ENCODE measurements at places on chromosomes 1 and 21. TPM values are rescaled to one million over a fixed set of nuclear protein-coding genes. Genes with fewer than 3 reads are reported as not detected.

The LCE7A gene
- not detected for total RNA-seq

GRCh38 chr21:42973309-42973990 is 912 bp upstream of the PKNOX1 start:
- DNase-seq, result no peak

DNA sequence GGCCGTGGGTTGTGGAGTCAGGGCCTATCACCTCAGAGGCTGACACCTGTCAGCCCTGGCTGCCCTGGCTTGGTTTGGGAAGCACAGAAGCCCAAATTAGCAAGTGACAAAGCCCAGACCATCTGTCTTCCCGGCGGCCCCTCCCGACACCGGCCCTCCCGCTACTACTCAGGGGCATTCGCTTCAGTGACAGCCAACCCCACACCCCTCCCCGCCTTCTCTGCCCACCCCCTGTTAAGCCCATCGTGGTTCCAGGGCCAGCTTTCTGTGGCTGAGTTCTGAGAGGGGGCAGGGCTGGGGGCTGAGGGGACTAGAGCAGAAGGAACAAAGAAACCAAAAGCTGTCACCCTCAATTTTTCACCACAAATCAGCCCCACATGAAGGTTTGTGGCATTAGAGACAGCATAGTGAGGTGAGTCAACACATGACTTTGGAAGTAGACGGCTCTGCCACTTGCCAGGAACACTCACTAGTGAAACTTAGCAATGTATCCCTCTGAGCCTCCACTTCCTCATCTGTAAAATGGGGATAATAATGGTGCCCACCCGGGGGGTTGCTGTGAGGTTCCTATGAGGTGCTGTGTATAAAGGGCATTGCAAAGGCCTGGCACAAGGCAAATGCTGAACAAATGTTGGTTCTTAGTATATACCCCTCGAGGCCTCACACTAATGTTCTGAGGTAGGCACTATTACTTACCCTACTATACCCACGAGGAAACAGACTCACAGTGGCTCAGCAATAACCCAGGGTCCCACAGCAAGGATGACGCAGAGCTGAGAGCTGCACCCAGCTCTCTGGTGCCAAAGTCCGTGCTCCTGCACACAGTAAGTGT is 5.2 kb upstream of the TNNI1 start:
- peak; percentile 85 for DNase-seq

DNA sequence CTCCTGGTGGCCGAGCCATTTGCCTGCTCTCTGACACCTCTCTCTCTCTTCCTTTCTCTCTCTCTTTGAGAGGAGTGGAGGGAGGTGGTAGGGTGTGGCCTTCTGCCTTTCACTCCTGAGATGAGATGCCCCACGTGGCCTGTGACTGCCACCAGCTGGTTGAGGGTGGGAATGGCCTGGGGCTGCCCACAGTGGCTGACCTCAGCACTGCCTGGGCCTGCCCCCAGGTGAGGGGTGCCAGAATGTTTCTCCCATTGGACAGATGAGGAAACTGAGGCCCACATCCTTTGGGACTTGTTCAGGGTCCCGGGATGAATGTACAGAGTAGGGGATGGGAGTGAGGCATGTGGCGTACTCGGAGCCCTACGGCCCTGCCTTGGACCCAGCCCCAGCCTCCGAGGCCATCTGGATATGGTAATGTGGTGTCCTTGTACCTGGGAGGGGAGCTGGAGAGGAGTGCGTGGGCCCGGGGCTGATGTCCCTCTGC is 12.7 kb upstream of the C1orf167 start:
- DNase-seq, result peak; percentile 88

- DNase-seq, result no peak
Measured at GRCh38 chr21:16838331-16838730, 674.5 kb upstream of the CXADR start.
